ENCODE measurements at places on chromosomes 4 and X. TPM values are rescaled to one million over a fixed set of nuclear protein-coding genes. Genes with fewer than 3 reads are reported as not detected.

The PPARGC1A gene
- 1.5 TPM for total RNA-seq

The SH2D1A gene
- total RNA-seq: 0.43 TPM

The RNF4 gene
- total RNA-seq: 54.6 TPM

The FRMPD3 gene
- not detected for total RNA-seq

The NALF2 gene
- 0.35 TPM for total RNA-seq

The LEF1 gene
- 42.6 TPM for total RNA-seq

The CXCL1 gene
- not detected for total RNA-seq

The ITIH6 gene
- not detected for total RNA-seq

The POU3F4 gene
- not detected for total RNA-seq

The NHS gene
- total RNA-seq: 8.6 TPM

The CLGN gene
- total RNA-seq: not detected

The SPON2 gene
- 95.4 TPM for total RNA-seq

The DUSP9 gene
- total RNA-seq: not detected

The HMGB2 gene
- total RNA-seq: 194 TPM

DNA sequence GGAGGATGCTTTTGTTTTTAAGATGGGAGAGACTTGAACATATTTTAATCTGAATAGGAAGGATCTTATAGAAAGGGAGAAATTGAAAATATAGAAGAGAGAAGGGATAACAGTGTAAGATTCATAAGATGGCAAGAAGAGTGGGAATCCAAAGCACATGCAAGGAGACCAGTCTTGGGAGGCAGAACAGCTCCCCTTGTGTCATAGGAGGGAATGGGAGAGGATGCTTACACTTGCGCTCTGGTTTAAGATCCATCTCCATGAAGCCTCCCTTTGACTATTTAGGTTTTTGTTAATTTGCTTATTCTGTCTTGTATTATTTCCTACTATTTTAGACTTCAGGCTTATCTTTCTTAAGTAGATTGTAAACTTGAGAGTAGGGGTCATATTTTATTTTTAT, 42.7 kb downstream of the KIF4A start:
- DNase-seq: no peak

GRCh38 chr4:67691328-67691727, 9.6 kb downstream of the UBA6 start:
- DNase-seq: no peak

- DNase-seq: no peak
These were observed 804.7 kb upstream of the NDST4 start for GRCh38 chr4:115918149-115918548.

- no peak for DNase-seq
These were observed 203.2 kb upstream of the PSAPL1 start for GRCh38 chr4:7637971-7638370.

DNA sequence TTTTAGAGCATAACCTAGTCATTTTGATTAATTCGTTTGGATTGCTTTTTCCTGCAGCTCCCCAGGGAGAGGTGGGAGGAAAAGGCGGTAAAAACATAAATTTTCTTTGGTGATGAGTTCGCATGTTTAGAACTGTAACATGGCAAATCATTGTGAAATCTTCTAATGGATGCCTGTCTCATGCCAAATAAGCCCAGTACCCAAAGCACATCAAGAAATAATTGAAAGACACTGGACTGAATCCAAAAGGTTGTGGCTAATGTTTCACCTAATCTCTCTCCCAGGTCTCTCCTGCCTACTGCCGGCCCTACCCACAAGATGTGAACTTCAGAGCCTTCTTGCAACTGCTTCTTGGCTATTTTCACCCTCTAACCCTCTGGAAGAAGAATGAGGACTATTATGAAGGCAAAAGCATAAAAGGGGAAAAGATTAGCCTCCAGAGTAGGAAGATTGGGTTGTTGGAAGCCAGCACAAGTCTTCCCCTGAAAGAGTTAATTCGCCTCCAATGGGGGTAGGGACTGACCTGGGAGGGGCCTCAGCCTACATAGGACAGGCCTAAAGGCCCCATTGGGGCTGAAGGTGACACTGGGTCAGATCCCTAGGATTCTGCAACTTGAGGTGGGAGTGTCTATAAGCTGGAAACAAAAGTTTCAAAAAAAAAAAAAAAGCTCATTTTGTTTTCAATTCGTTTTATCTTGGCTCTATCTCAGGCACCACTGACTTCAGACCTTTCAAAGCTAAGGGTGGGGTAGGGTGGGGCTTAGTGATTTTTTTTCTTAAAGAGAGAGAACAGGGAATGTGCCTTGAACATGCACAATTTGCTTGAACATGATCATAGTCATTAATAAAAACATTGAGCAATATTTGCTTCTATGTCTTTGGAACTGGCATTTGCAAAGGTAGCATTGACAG, 278.6 kb upstream of the KLF3 start:
- no peak for DNase-seq

DNA sequence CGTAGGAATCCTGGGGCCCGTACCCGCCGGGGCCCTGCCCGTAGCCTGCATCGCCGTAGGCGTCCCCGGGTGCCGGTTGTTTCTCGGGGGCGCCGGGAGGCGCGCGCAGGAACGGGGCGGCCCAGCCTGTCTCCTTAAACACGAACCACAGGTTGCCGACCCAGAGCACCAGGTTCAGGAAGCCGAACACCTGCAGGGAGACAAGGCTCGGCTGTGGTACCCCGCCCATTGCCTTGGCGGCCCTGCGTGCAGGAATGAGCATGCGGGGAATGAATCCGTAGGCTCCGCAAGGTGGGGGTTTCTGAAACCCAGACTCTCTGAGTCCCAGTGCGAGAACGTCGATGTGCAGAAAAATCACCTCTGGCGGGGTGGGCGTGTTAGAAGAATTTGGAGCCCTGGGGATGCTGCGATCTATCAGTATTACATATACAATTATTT, 5.4 kb upstream of the PRICKLE3 start:
- no peak for DNase-seq

- DNase-seq: no peak
These were observed 16.2 kb downstream of the DGKQ start for GRCh38 chr4:957231-957580.

- DNase-seq: no peak
These were observed 32.9 kb upstream of the DKK2 start for GRCh38 chr4:107069049-107069448.

DNA sequence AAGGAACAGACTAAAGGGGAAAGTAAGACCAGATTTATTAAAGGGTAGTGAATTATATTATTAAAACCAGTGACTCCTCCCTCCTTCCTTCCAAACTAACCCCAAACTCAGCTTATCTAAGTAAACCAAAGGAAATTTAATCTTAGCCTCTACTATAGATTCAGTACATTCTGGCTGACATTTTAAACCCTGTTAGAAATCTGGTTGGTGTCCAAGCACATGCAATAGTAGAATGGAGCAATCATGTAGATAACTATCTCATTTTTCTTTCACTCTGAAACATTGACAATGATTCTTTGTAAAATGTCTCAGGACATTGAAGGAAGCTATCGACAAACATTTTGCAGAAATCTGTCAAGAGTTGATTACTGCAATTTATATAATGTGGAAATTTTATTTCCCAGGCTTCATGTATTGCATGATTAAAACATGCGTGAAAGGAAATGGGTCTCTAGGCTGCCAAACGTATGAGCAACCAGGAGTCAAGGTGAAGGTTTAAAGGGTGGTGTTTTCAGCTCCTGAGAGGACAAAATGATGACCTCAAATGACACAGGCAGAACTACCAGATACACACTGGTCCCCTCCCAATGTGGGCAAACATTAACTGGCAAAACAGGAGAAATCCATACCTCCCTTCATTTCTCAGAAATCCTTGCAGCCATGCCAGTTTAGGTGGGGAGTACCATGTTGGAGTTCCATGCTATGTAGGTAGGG, 58.2 kb upstream of the RBM47 start:
- DNase-seq: no peak

DNA sequence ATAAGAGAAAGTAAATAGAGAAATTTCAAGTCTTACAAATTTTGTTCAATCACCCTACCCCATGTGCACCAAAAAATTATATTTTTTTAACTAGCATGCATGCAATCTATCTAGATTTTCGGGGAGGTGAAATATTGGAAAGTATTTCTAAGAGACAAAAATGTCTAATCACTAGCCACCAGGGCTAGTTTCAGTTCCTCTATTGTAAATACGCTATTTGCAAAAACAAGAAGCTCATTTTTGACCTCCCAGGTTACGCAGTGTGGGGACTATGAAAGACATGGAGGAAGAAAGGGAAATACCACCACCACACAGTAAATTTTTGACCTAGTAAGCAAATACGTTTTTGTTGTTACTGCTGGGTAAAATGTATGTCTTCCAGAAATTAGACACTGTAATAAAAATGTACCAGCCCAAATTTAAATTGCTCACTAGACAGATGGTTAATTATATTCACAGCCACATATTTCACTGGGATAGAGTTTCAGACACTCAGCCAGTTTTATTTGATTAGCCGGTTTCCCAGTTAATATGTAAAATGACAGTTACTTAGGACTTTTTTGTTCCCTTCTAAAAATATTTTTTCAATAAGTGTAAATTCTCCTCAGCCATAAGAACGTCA, 2.2 kb downstream of the NEXMIF start:
- DNase-seq: no peak

DNA sequence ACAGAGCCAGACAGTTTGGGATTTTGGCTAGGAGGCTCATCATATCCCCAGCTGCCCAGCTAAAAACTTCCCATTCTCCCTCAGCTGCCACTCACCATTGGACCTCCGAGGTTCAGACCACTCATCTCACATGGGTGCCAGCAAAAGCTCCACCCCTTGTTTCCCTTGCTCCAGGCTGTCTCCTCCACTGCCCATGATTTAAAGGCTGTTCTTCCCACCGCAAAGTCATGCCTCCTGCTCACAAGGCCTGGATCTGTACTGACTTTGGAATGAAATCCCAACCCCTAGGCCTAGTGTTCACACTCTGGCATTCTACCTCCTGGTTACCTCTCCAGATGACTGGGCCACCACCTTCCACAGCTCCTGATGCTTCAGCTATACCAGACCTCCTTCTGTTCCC, 142.2 kb upstream of the EOLA2 start:
- no peak for DNase-seq

GRCh38 chrX:18390941-18391538, 34.4 kb upstream of the CDKL5 start:
- peak; percentile 44 for DNase-seq

DNA sequence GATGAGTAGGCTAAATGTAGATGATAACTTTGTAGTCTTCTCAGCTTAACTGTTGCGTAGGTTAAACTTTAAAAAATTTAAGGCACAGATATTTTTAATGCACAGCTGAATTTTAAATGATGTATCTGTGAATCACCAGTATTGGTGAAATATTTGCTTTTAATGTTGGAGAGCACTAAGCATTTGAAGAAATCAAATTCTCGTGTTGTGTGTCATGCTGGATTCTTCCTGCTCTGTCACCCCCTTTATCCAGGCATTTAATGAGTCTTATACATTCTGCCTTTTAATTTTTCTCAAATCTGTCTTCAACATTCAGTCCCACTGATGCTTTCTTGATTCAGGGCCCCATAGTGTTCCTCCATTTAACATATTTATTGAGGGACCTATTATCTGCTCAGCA, 76.7 kb downstream of the SLC4A4 start:
- no peak for DNase-seq

DNA sequence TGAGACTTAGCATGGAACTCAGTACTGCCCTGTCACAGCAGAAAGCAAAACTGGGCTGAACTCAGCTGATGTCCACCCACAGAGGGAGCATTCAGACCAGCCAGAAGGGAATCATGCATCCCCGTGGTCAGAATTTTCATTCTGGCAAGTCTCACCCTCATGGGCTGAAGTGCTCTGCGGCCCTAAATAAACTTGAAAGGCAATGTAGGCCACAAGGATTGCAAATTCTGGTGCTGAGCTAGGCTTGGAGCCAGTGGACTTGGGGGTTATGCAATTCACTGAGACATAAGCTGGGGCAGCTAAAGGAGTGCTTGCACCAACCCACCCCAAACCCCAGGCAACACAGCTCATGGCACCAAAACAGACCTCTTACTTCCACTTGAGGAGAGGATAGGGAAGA, 494.1 kb downstream of the GABRG1 start:
- DNase-seq: no peak

DNA sequence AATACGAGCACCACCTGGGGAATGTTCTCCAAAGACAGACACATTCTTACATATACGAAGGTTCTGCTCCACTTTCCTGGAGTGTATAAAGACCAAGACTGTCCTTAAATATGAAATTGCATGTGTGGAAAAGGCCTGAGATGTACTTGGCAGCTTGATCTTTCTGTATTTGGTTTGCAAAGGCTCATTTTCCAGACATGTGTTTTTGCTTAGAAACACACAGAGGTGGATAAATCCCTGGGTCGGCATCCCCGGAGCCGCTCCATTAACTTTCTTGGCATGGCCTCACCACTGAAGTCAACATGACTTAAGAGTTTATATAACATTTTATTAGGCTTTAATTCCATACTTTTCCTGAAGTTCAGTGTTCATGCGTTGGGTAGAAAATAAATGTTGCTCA, 239.4 kb downstream of the LDB2 start:
- DNase-seq: no peak

DNA sequence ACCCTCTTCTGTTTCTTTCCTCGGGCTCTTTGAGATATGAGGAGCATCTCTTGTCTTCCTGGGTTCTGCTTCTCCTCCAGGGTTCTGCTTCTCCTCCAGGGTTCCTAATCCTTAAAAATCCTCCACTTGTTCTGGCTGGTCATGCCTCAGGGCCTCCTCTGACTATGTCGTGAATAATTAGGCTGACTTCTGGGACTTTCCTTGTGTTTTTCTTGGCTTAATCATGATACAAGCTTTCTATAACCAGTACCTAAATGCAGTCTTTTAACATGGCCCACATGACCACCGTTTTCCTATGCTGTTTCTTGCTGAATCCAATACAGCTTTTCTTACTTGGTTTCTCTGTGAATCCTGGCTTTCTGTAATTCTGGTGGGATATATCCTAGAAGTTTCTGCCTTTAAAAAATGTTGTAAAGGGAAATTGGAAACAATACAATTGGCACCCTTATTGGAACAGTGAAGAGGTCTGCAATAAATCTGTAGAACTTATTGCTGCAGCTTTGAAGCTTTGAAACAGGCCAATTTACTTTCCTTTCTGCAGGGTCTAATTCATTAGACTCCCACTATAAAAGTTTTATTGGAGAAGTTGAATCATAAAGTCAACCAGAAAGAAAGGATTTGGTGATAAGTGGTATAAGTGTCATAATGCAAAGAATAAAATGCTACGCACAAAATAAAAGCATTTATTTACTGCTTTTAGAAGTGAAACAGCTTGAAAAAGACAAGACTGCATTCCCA, 213.1 kb downstream of the UGT8 start:
- DNase-seq: no peak

GRCh38 chr4:84480082-84480481, 19.0 kb downstream of the NKX6-1 start:
- DNase-seq: no peak
